ENCODE measurements at places on chromosomes 5 and 9.

- no peak for DNase-seq
Observed at GRCh38 chr5:163094492-163095180, 342.8 kb upstream of the CCNG1 start.

DNA sequence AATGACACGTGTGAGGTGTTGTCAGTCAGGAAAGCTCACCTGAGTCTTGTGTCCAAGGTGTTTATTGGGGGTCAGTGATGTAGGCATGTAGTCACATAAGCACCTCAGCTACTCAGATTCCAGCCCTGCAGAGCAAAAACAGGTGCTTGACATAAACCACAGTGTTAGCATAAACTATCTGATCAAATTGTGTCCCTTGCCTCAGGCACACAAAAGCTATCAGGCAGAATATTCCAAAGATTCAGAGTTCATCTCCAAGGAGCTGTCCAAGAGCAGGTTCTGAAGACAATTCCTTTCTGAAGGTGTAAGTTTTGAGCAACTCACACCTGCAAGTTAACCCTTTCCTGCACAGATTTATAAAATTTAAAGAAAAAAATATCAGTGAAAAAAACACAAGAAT, 102.2 kb upstream of the ITGA1 start:
- no peak for DNase-seq

GRCh38 chr5:76927961-76928360, 24.9 kb upstream of the CRHBP start:
- no peak for DNase-seq

GRCh38 chr5:73431204-73431851, 17.2 kb downstream of the FOXD1 start:
- DNase-seq: no peak

DNA sequence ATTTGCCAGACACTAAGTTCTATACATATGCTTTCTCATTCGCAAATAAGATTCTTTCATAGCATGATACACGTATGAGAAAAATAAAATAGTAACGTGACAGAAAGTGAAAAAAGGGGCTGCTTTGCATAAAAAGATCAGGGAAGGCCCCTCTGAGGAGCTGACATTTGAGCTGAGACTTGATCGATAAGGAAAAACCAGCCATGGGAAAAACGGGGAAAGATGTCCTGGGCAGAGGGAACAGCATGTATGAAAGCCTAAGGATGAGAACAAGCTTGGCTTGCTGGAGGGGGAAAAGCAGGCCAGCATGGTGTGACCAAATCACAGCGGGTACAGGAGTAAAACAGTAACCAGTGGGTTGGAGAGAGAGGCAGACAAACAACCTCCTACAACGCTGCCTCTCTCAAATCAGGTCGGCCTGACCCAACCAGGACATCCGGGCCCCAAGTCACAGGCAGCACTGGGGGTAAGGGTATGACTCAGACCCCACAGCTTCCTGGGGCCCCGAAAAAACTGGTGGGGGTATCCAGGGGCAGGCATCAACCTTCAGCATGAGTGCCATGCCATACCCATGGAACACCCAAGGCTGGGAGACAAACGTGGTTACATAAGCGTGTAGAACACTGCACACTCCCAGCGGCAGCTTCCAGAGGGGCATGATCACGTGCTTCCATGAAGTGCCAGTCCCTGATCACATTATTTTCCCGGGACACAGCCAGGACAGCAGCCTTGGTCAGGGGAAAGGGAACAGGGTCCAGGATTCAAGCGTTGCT, 2.2 kb downstream of the TNIP1 start:
- DNase-seq: no peak

- DNase-seq: no peak
Observed at GRCh38 chr9:115520646-115521045, 402.7 kb upstream of the TNC start.

GRCh38 chr9:115882911-115883310, 270.7 kb upstream of the PAPPA start:
- DNase-seq: no peak

DNA sequence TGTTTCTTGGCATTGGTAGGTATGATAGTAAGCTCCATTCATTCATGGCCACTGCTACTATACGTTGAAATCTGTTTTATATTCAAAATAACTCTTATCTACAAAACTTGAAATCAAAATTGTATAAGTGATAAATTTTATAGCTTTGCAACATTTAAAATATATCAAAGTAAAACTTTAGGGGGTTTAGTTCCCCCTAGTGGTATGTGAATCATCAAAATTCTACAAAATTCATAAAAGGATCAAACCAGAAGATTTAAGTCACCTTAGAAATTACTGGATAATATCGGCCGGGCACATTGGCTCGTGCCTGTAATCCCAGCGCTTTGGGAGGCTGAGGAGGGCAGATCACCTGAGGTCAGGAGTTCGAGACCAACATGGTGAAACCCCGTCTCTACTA, 243.0 kb upstream of the CDH18 start:
- DNase-seq: no peak

Data from NCI-H1436 treated with DMSO at 0.1 percent for 48 hours (cell line).